ENCODE measurements at places on chromosomes 11 and 22. TPM values are rescaled to one million over a fixed set of nuclear protein-coding genes. Genes with fewer than 3 reads are reported as not detected.

DNA sequence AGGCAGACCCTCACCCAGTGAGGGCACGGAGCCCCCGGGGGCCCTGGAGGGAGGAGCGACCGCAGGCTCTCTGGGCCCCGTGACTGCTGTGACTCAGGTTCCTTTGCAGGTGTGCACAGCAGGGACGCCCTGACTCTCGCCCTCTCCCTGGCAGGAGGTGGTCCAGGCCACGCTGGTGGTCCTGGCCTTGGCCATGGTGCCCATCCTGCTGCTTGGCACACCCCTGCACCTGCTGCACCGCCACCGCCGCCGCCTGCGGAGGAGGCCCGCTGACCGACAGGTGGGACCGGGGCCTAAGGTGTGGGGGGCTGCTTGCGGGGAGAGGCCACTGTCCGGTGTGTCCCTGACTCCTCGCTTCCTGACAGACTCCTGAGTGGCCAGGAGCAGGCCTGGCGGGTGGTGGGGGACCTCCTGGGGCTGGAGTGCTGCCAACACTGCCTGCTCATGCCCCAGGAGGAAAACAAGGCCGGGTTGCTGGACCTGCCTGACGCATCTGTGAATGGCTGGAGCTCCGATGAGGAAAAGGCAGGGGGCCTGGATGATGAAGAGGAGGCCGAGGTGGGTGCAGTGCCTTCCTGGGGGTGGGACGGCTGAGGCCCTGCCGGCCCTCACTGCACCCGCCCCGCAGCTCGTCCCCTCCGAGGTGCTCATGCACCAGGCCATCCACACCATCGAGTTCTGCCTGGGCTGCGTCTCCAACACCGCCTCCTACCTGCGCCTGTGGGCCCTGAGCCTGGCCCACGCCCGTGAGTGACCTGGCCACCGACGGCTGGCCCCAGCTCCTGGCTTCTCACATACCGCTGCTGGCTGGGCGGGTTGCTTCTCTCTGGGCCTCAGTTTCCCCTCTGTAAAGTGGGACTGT is 10.9 kb downstream of the TCIRG1 start:
- H3K4me3 ChIP-seq: no peak overlapping the region
- 0 out of 2 replicates have a peak, but pooled peaks cover 2% of the 10 kb centered on the region for H3K36me3 ChIP-seq

- peaks cover 9% of the 10 kb centered on the region for H3K4me1 ChIP-seq
- H3K4me3 ChIP-seq: no peak overlapping the region
- no peaks in the 10 kb centered on the region for H3K36me3 ChIP-seq
- H3K27ac ChIP-seq: no peak overlapping the region
- DNase-seq: no peak
Observed at GRCh38 chr11:122149202-122149601, 33.2 kb upstream of the BLID start.

DNA sequence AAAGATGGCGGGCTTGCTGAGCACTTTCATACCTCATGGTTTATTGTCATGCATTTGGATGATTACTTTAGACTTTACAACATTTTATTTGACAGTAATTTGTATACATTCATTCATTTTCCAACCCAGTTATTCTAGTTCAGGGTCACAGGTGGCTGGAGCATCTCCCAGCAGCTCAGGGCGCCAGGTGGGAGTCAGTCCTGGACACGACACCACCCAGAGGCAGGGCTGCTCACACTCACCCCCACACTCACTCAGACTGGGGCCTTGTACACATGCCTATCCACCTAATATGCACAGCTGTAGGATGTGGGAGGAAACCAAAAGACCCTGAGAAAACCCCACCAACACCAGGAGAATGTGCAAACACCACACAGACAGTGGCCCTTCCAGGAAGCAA is 123.9 kb downstream of the OPCML start:
- no peak overlapping the region for H3K4me3 ChIP-seq
- no peaks in the 10 kb centered on the region for H3K36me3 ChIP-seq
- DNase-seq: no peak
- no peak overlapping the region for H3K27ac ChIP-seq

DNA sequence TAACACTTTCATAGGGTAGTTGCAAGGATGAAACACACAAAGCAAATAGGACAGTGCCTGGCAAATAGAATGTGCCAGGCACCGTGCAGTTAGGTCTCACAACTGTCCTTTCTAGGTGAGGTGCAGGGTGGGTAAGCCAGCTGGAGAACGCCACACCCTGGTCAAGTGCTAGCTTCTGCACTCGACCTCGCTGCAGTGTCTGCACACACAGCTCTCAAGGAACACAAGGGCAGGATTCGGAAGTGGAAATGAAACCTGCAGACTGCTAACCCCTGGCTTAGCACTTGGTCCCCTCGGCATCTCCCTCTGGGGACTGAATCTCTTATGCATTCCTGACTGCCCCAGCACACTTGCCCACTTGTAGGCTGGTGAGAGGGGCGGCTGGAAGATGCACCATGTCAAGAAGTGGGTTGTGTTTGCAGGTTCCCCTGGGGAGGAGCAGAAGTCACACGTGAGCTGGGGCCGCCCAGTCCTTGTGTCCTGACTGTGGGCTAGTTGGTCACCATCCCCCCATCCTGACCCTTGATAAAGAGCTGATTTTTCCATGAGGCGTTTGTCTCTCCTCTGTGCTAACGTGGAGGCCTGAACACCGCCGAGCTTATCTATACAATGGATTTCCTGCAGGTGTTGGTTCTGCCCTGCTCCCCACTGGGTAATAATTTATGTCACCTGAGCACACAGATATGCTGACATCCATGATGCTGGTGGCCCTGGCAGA is 89.0 kb downstream of the MICAL2 start:
- H3K4me1 ChIP-seq: peaks cover 67% of the 10 kb centered on the region
- peak overlapping the region; percentile 92 for H3K27ac ChIP-seq
- peak; percentile 23 for DNase-seq
- H3K4me3 ChIP-seq: no peak overlapping the region
- H3K27me3 ChIP-seq: no peaks in the 10 kb centered on the region
- 0 out of 2 replicates have a peak, but pooled peaks cover 4% of the 10 kb centered on the region for H3K36me3 ChIP-seq

- H3K36me3 ChIP-seq: no peaks in the 10 kb centered on the region
- H3K27me3 ChIP-seq: no peaks in the 10 kb centered on the region
- no peak overlapping the region for H3K27ac ChIP-seq
- no peak for DNase-seq
Observed at GRCh38 chr22:48475661-48476345, 1351.9 kb downstream of the BRD1 start.

- no peak for DNase-seq
- H3K4me3 ChIP-seq: no peak overlapping the region
- no peaks in the 10 kb centered on the region for H3K27me3 ChIP-seq
- H3K4me1 ChIP-seq: no peaks in the 10 kb centered on the region
- no peaks in the 10 kb centered on the region for H3K36me3 ChIP-seq
- H3K27ac ChIP-seq: no peak overlapping the region
Observed at GRCh38 chr11:97451441-97451840, 1061.6 kb downstream of the JRKL start.

- no peaks in the 10 kb centered on the region for H3K27me3 ChIP-seq
- H3K4me3 ChIP-seq: no peak overlapping the region
- no peaks in the 10 kb centered on the region for H3K36me3 ChIP-seq
- no peak for DNase-seq
- H3K27ac ChIP-seq: no peak overlapping the region
Observed at GRCh38 chr22:37121887-37122591, 12.5 kb upstream of the TMPRSS6 start.

The CYP2D6 gene
- total RNA-seq: 1.7 TPM
